Activated CD4-positive, alpha-beta memory T cell treated with anti-CD3 and anti-CD28 coated beads, Interleukin-2, amount 10 ng/mL, durations not matched to agents 7 days and 5 days (primary cell): ENCODE measurements at places on chromosomes 2 and 18.

DNA sequence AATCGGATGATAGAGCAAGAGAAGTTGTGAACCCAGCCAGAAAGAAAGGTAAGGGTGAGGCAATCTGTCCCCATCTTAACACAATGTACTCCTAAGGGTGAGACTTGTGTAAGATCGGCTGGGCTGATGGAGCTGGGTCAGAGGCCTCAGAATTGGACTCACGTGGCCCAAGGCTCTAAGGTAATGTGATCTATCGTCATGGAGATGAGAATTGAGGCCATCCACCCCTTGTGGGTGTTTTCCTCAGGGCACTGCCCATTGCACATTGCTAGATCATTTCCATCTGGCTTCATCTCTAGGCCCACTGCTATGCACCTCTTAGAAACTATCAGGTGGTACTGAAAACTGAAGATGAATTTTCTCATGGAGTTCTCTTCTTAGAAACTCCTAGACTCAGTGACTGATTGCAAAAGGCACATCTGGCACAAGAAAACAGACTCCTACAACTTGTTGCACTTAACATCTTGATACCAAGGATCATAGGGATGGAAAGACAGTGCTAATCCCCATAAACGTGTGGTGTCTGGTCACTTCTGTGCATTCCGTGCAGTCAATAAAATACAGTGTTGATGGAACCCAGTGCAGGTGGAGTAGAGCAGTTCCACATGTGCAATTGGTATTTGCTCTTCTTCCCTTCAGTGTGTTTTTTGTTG, 228.9 kb upstream of the FOSL2 start:
- DNase-seq = no peak

DNA sequence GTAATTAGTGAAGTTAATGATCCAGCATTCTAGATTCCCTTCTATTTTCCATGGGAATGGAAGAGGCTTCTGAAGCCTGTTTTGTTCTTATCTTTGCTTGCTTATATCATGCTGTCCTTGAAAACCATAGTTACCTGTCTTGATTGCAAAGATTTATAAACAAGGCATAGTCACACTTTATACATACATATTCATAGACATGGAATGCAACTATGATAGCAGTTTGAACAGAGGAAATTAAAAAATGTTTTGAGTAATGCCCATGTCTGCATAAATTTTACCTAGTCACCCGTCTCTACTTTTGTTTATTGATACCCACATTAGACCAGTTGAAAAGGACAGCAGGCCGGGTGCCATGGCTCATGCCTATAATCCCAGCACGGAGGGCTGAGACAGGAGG, 289.0 kb downstream of the PTPRM start:
- DNase-seq = no peak

- no peak for DNase-seq
These were observed 376.4 kb upstream of the ZEB2 start for GRCh38 chr2:144896341-144896740.

GRCh38 chr2:221106241-221106640, 465.9 kb downstream of the EPHA4 start:
- DNase-seq = no peak

- no peak for DNase-seq
These were observed 234.8 kb upstream of the RAB6C start for GRCh38 chr2:129744649-129745048.

DNA sequence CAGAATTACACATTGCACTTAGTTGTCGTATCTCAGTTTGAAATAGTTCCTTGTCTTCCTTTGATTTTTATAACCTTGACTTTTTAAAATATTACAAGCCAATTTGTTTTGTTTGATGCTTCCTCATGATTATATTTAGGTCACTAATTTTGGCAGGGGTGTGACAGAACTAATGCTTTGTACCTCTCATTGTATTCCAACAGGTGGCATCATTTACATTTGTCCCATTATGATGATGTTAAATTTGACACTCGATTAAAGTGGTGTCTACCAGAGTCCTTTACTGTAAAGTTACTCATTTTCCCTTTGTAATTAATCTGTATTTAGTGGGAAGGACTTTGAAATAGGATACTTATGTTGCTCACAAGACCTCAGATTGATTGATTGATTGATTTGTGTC, 21.5 kb upstream of the MFSD2B start:
- no peak for DNase-seq

GRCh38 chr2:54598347-54599325, 124.8 kb upstream of the EML6 start:
- no peak for DNase-seq

DNA sequence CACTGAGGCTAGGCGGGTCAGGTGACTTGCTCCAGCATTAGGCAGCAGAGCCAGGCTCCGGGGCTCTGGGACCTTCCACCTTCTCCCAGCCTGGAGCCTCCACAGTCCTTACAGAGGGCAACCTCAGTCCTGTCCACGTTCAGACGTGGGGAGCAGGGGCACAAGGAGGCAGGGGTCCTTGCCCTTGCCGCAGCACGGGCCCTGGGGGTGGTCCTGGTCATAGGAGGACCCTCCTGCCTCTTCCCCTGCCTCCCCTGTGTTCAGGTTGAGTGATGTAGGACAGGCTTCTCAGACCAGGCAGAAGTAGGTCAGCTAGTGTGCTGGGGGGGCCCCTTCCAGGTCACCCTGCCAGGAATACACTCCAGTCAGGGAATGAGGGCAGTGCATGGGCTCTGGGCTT, 5.4 kb upstream of the ARHGEF4 start:
- no peak for DNase-seq

DNA sequence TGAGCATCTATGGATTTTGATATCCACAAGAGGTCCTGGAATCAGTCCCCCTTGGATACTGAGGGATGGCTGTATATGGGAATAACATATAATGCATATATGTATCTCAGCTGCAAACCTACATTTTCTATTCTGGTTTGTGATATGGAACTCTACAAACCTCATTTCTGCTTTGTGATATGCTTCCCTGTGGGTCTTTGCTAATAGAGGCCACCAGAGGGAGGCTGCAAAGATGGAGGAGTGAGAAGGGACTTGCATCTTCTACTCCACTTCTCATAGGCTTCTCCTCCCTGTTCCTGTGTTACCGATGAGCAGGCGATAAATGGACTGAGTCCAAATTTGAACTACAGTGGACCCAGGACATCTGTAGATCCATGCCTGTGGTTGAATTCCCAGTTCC, 37.8 kb downstream of the ARID5A start:
- no peak for DNase-seq

- no peak for DNase-seq
These were observed 1132.2 kb downstream of the DPP10 start for GRCh38 chr2:115574667-115575066.

GRCh38 chr18:33264566-33264965, 176.0 kb downstream of the CCDC178 start:
- DNase-seq = no peak

- no peak for DNase-seq
These were observed 6.8 kb upstream of the COLEC11 start for GRCh38 chr2:3588084-3588483.

DNA sequence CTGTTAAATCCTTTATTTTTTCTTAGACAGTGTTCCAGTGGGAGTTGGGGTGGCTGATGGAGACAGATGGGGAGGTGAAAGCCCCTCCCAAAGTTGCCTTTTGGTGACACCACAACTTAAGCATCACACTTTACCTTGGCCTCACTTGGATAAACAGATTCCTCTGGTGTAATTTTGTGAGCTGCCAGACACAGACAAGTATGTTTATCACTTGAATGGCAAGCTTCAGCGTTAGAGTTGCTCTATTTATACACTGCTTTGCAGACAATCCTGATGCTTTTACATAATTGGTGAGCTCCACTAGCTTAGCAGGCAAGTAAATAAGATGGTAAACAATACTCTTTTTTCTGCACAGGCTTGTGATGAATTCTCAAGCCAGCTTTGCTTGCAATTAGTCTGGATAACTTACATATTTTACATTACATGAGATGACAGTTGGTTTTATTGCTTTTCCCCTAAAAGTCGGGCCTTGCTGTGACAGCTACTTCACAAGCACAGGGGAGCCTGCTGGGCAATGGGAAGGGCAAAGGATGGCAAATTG, 226.2 kb downstream of the SLC8A1 start:
- no peak for DNase-seq

DNA sequence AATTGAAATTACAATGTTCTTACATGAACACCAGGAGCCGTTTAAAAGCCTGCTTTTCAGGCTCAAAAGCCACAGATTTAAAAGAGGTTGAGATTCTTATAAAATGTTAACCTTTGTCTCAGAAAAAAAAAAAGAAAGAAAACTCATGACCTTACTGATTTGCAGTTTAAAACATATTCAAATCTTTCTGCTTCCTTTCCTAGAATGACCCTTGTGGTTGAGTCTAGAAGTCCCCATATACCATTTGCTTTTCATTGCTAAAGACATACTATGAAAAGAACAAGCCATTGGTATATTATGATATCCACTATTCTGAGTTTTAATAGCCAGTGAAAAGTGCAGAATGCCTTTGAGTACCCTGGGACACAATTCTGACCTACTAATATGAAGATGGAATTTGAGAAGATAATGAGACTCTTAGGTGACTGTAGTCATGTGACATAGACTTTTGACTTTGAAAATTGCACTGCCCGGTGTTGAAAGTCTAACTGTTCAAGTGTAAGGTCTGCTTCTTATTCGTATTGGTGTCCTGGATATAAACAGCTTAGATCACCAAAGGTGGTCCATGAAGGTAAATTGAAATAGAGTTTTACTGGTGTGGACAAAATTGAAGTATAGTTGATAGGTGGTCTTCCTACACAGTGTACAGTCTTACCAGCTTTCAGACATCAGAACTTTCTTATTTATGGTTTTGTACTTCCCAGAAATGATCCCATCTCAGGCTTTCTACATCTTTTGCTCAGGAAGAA, 117.0 kb downstream of the DOCK10 start:
- DNase-seq = no peak

- DNase-seq = no peak
These were observed 43.8 kb upstream of the SLC14A1 start for GRCh38 chr18:45680066-45680690.

DNA sequence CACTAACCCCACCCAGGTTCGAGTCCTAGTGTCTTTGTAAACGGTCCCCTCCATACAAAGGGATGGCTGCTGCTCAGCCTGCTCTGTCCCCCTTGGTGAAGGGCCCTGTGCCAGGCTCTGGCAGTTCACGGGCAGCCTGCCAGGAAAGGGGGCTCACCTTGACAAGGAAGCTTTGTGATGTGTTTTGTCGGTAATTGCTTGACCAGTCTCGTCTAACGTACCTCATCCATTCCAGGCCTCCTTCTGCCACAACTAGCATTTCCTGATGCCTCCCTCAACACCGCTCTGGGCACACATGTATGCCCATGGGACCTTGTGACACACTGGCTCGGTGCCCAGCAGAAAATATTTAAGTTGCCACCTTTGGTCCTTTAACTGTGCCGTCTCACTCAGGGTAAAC, 171.9 kb downstream of the KLHL29 start:
- no peak for DNase-seq

DNA sequence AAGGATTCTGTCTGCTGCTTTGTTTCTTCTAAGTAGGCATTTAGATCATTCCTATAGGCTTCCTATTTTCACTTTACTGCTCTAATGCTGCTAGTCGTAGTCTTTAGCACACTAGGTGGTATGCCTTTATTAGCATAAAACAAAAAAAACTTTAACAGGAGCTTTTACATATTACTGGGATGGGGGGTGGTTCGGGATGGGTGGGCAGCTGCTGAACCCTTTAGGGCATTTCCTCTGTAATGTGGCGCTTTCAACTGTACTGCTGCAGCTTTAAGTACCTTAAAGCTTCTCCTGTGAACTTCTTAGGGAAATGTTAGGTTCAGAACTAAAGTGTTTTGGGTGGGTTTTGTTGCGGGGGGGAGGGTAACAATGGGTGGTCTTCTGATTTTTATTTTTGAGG, 41.3 kb downstream of the ACTR2 start:
- no peak for DNase-seq

DNA sequence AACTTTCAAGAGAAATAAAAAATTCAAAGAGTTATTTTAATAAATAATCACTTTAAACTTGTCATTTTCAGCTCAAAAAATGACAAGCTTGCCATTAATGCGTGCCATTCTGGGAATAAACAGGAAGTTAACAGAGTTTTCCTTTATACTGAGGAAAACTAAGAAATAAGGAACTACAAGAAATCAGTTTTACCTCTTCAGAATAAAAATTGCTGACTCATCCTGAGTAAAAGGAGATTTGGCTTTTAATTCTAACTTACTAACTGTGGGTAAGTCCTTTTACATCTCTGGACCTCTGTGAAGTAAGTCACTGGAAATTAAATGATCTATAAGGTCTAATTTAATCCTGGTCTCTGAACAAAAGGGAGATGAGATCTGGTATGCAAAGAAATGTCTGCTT, 16.1 kb downstream of the CEBPZ start:
- no peak for DNase-seq

GRCh38 chr2:134169788-134170187, 84.1 kb upstream of the MGAT5 start:
- DNase-seq = no peak

DNA sequence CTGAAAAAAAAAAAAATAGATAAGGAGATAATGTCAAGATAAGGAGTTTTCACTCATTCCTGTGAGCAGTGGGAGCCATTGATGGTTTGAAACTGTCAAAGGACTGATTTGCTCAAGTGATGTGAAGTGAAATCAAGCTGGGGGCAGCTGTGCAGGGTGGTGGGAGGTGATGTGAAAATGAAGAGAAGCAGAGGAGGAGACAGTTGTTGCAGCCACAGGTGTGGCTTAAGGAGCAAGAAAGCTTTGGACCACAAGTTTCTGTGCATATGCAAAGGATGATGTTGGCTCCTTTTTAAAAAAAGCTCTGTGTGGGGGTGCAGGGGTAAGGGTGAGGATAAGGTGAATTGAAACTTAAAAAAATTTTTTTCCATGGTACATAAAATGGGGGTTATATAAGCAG, 8.3 kb downstream of the EFR3B start:
- DNase-seq = no peak

- DNase-seq = no peak
These were observed 9.5 kb downstream of the GPR17 start for GRCh38 chr2:127655209-127656073.

- no peak for DNase-seq
These were observed 60.0 kb downstream of the CEP192 start for GRCh38 chr18:13051159-13051558.

- DNase-seq = no peak
These were observed 138.4 kb downstream of the OTX1 start for GRCh38 chr2:63189026-63189425.

DNA sequence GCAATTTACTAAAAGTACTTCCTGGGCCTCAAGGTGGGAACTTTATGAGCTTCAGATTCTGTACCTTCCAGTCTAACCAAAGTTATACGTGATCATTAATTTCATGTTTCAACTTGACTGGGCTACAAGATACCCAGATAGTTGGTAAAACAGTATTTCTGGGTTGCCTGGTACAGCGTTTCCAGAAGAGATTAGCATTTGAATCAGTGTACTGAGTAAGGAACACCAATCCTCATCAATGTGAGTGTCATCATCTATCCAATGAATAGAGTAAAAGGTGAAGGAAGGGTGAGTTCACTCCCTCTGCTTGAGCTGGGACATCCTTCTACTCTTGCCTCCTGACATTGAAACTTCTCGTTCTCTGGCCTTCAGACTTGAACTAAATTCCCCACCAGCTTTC, 274.5 kb upstream of the ID2 start:
- no peak for DNase-seq

- no peak for DNase-seq
These were observed 42.3 kb upstream of the FAM136A start for GRCh38 chr2:70344195-70344594.
